Activated naive CD4-positive, alpha-beta T cell treated with anti-CD3 and anti-CD28 coated beads, Interleukin-2, amount 50 U/mL, for 72 hours (primary cell): ENCODE measurements at places on chromosomes 11 and 22.

- no peak for DNase-seq
Observed at GRCh38 chr11:121654259-121654842, 201.6 kb upstream of the SORL1-AS1 start.

- no peak for DNase-seq
Observed at GRCh38 chr11:116263019-116263418, 509.8 kb downstream of the BUD13 start.

- DNase-seq, result no peak
Observed at GRCh38 chr11:30395751-30396150, 72.8 kb downstream of the ARL14EP start.

GRCh38 chr11:9132203-9132878, 40.9 kb upstream of the SCUBE2 start:
- DNase-seq, result no peak

GRCh38 chr11:57638005-57638781, 11.5 kb downstream of the YPEL4 start:
- DNase-seq, result no peak

- DNase-seq, result peak; percentile 57
Observed at GRCh38 chr11:313787-314553, at the start of gene IFITM1. IFITM1 (plus strand) TSS chr11:314040; CDS start chr11:314171, 131 bp downstream.

GRCh38 chr11:126115816-126116331, 53.2 kb upstream of the CDON start:
- no peak for DNase-seq
